ENCODE measurements at places on chromosomes 12 and 14.
A peak's percentile ranks its signal among the peaks of the same experiment; 100 is the strongest.

GRCh38 chr12:79247494-79247893, 382.9 kb downstream of the SYT1 start:
- no peak for DNase-seq

- no peak for DNase-seq
These were observed 8.1 kb upstream of the OR6C65 start for GRCh38 chr12:55392032-55392795.

GRCh38 chr14:99038431-99038820, 233.6 kb downstream of the BCL11B start:
- no peak for DNase-seq

- no peak for DNase-seq
These were observed 15.8 kb upstream of the TMEM30B start for GRCh38 chr14:61296719-61297502.

GRCh38 chr14:92413379-92413778, 90.4 kb downstream of the SLC24A4 start:
- DNase-seq, result no peak

DNA sequence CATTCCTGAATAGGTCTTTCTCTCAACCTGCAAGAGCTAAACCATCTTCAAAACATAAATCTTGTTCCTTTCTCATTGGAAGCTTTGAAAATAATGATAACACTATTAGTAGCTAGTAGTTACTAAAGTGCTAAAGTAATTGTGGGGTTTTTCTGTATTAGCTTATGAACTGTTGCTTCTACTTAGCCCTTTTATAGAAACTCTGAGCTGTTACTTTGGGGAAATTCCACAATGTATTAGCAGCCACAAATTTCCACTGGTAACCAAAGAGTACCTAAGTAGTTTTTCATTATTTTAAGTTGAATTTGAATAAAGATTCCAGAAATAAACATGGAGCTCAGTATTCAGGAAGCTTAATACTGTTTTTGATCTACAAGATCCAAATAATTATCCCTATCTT, 6.4 kb upstream of the MAPK1IP1L start:
- DNase-seq, result no peak

DNA sequence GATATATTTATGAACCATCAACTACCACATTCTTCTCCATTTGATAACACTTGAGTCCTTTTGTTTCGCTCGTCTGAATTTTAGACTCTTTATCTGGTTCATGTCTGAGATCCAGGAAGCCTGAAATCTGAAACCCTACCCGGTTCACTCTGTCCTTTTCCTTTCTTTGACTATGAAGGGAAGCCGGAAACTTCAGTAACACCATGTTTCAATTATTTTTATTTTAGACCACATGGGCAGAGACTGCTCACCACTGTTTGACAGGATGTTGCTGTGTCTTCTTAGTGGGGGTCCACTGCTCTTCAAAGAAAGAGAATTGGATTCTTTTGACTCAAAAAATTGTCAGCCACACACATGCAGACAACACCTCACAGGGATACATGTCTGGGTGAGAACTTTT, 331.9 kb upstream of the FLRT2 start:
- DNase-seq, result no peak

GRCh38 chr12:125157177-125157576, 91.9 kb downstream of the AACS start:
- DNase-seq, result no peak

DNA sequence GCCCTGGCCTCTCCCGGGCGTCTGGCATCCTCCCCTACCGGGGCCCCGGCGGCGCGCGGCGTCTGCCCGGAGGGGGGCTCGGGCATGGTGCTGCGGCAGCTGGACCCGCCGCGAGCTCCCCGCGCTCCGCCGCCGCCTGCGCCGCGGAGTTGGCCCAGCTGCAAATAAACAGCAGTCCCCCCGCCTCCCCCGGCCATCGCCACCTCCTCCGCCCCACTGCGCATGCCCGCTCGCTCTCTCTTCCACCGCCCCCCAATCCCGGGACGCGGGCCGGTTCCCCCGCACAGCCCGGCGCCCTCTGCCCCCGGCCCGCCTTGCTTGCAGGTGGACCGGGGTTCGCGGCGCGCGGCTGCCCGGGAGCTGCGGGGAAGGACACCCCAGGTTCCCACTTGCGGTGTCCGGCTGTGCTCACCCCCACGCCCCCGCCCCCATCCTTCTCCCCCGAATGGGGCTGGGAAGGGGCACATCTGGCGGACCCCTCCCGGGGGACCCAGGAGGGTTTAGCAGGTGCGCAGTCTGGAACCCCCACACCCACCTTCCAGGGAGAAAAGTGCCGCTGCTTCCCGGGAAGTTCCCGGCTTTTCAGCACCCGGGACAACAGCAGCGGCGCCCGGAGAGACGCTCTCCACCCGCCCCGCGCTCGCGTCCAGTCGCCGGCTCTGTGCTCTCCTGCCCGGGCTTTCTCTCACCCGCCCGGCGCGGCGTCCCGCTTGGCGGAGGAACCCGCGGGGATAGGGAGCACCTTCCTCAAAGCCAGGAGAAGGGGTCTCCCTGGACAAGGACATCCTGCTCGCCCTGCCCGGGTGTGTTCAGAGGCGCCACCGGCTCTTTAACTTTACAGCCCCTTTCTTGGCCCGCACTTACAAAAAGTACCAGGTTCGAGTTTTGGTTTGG, at the start of gene TMTC1:
TSS of gene TMTC1 (minus strand) at position 170 of the 894 bp plus-strand sequence. CDS start 191 bp downstream, outside the sequence.
- DNase-seq, result no peak

DNA sequence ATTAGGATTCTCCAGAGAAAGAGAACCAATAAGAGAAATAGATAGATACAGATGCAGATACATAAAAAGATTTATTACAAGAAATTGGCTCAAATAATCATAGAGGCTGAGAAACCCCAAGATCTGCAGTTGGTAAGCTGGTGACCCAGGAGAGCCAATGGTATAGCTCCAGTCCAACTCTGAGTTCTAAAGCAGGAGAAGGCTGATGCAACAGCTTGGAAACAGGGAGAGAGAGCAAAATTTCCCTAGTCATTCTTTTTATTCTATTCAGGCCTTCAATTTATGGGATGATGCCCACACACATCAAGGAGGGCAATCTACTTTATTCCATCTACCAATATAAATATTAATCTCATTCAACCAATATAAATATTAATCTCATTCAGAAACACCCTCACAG, 218.2 kb downstream of the PRKD1 start:
- DNase-seq, result no peak

DNA sequence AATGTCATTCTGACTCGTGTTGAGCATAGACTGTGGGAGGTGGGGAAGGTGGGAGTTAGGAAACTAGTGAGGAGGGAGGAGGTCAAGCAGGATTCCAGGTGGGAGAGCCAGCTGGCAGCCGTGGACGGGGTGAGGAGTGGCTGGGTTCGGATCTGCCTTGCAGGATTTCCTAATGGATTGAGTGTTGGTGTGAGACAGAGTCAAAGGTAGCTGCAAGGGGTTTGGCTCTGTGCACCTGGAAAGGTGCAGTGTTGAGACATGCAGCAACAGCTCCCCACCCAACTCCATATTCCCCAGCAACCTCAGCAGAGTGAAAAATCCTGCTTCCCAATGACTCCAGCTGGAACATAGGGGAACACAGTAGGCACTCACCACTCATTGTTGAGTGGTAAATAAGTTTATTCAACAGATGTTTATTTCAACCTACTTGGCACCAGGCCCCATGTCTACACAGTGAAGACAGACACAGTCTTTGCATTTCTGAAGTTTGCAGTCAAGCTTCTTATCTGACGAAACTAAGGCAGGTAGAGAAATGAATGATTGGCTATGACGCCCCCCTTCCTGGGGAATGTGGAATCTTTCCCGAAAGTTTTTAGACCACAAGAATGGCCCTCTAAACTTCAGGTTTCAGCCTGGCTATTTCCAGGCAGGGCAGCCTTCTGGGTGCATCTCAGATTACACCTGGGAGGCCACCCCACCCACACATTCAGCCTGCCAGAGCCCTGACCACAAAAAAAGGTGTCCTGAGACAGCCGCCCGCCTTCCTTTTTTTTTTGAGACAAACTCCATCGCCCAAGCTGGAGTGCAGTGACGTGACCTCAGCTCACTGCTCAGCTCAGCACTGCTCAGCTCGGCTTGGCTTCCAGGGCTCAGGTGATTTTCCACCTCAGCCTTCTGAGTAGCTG, 37.9 kb upstream of the PLEKHG6 start:
- DNase-seq, result no peak

- no peak for DNase-seq
These were observed 35.7 kb downstream of the RTL1 start for GRCh38 chr14:100867631-100868315.

- no peak for DNase-seq
These were observed 117.1 kb upstream of the SLC35F4 start for GRCh38 chr14:57982804-57983634.

DNA sequence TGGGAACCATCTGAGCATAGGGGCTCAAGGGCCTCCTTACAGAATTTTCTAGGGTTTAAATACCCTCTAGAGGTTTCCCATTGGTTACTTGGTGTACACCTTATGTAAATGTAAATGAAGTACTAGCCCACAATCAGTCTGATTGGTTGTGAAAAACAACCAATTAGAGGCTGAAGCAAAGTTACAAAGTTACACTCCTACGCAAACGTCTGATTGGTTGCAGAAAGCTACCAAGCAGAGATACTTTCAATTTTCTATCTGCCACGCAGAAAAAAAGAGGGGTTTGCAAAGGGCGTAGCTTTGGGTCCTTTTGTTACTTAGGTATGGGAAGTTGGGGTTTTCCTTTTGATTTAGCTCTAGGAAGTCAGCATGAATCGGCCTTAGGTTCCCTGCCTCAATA, 1.8 kb upstream of the TMEM19 start:
- no peak for DNase-seq

- DNase-seq, result no peak
These were observed 120.6 kb upstream of the FKBP4 start for GRCh38 chr12:2673966-2674810.

DNA sequence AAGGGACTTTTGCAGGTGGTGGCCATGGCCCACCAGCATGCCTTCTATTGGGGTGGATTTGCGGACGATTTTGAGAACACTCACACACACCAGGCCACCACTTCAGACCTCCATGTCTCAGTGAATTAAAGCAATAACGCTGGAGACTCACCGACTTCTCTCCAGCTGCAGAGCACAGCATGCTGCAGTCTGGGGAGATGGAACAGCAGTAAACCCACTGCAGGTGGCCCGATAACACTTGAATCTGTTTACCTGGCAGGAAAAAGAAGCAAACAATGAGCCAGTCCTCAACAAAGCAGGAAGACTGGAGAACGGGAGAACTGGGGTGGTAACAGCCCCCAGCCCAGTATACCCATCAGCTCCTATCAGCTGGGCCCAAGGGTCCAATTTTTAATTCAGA, 21.6 kb downstream of the RFC5 start:
- DNase-seq, result no peak

GRCh38 chr12:130916241-130916911, 37.3 kb upstream of the ADGRD1 start:
- no peak for DNase-seq

- DNase-seq, result peak; percentile 11
These were observed 115.6 kb downstream of the DIP2B start for GRCh38 chr12:50620109-50620977.

- no peak for DNase-seq
These were observed 51.1 kb upstream of the TCL1A start for GRCh38 chr14:95765051-95765450.

DNA sequence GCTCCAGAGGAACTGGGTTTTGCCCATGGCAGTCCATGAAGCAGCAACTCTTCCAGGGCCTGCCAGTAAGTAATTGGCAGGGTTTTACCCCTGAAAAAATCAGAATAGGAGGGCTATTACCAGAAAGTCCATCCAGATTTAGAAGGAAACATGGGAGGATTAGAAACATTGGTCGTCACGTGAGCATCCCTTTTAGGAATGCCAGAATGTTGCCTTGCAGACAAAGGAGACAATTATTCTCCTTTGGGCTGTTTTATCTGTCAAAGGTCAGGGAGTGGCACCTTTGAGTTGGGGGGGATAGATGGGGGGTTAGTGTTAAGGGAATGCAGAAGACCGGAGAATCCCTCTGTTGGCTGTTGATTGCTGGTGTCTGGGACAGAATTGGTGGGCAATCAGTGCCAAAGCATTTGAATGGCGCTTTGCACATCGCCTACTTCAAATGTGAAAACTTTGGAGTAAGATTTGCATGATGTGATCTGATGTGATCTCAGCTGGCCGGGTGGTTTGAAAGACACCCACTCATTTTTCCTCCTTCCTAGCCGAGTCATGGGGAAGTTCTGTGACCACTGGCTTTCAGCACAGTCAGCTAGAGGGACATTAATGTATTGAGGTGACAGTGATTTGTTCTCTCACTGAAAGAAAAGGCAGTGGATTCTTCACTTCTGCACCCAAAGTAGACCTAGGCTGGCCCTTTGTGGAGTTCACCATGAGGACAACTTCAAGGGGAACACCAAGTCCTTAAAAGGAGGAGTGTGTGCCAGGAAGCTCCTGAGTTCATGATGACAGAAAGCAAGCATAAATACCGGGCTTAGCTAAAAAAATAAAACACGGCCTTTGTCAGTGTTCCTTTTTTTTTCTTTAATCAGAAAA, 31.4 kb downstream of the FLVCR2 start:
- no peak for DNase-seq

DNA sequence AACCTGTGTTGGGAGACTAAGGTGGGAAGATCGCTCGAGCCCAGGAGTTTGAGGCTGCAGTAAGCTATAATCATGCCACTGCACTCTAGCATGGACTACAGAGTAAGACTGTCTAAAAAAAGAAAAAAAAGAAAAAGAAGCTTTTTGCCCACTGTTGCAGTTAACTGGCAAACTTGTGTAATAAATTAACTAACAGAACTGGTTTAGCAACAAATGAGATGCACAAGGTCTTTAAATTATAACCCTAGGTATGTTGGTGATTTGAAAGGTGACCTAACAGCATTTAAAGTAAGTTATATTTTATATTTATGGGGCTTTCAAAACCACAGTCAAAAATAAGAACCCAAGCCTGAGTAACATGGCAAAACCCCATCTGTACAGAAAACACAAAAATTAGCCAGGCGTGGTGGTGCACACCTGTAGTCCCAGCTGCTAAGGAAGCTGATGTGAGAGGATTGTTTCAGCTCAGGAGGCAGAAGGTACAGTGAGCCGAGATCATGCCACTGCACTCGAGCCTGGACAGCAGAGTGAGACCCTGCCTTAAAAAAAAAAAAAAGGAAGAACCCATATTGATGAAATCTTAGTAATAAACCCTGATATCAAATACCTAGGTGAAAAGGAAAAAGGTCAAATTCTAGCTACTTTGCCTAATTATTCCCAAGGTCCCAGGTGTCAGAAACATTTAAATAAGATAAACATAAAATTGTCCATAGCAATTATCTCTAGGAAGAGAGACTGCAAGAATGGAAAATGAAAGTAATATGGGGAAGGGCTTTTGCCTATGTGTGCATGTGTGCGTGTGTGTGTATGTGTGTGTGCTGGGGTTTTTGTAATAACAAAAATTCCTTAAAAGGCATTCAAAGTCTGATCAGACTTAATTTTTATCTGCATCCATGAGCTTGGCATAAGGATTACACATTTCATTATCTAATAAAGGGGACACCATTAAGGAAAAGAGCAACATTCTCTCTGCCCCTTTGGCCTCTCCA, 15.4 kb downstream of the SYNE2 start:
- DNase-seq, result no peak

GRCh38 chr14:21874167-21874566, 200.5 kb upstream of the OR4E1 start:
- DNase-seq, result no peak

- DNase-seq, result no peak
These were observed 2.1 kb upstream of the GSC start for GRCh38 chr14:94771906-94772490.

Measured in stimulated activated CD4-positive, alpha-beta T cell treated with anti-CD3 and anti-CD28 coated beads, Interleukin-12 subunit alpha, Interleukin-12 subunit beta, amount 100 ng/mL, for 24 hours (primary cell).